HL-60 (cell line): ENCODE measurements at places on chromosomes 7 and 10.
A peak's percentile ranks its signal among the peaks of the same experiment; 100 is the strongest.

DNA sequence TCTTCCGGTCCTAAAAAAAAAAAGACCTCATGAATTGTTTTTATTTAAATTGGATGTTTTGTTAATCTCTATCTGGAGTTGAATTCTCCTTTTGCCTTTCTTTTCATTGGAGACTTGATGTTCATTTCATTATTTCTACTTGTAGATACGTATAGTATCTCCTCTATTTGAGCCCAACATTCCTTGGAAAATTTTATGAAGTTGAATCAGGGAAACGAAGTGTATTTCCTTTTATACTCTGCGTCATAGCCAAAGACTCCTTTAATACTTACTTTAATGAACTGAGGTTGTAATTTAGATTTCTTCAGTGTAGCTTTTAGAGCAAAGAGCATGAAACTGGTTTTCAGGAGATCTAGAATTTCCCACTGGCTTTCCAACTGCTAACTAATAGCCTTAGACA lies 132.4 kb downstream of the KIAA1217 start:
- no peak for DNase-seq

GRCh38 chr7:99860281-99861127 lies 16.3 kb downstream of the OR2AE1 start:
- no peak for DNase-seq

- no peak for DNase-seq
These were observed 39.8 kb upstream of the WASL start for GRCh38 chr7:123788584-123788983.

- no peak for DNase-seq
These were observed 227.9 kb downstream of the WDR37 start for GRCh38 chr10:1284076-1284475.

DNA sequence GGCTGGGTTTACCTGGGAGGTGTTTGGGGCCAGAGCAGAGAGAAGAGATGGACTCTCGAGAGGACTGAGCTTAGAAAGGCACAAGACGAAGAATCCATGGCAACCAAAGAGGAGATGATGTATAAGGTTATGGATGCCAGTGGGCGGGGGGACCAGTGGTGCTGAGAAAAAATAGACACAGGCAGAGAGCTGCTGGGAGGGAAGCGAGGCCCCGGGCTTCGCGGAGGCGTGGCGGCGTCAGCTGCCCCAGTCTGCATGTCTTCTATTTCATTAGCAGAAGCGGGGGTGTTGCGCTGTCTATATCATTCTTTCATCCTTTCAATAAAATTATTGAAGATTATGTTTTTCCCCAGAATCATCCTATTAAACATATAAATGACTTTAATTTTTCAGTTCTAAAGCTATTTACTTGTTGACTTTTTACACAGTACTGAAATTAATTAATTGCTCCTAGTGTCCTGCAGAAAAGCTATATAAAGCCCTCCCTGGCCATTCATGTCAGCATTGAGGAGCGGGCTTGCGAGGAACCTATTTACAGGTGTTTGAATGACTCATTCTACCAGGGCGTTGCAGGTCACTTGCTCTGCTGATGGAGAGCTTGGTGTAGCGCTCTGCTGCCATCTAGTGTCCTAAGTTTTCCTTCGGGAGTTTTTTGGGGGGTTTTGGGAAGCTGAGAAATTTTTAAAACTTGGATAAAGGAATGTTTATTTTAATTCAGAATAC lies 42.9 kb upstream of the BHLHA15 start:
- DNase-seq = peak; percentile 44

- DNase-seq = no peak
These were observed 12.9 kb upstream of the ZMIZ1 start for GRCh38 chr10:79055892-79056291.

DNA sequence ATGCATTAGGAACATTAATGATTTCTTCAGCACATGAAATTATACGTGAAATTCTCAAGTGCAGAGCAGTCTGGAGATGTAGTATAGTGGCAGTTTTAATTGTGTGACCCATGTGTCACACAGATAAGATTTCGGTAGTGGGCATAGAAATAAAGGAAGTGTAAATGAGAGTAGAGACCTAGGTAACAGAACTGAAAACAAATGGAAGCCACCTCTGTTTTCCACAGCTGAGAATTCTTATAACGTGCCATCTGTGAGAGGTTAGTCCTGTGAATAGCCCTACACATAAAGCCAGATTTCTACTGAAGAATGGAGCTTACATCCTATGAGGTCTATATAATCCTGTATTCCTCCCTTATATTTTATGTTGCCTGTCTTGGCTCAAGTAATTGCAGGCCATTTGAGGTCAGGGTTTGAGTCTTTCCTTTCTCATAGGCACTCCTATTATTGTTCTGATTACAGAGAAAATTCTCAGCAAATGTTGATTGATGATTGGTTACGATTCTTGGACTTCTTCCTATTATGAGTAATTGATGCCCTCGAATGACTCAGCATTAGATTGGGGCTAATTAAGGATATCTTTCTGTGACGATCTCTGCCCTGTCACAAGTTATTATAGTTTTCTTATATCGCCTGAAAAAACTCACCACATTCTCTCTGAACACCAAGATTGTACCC lies 258.2 kb downstream of the KIF20B start:
- no peak for DNase-seq

DNA sequence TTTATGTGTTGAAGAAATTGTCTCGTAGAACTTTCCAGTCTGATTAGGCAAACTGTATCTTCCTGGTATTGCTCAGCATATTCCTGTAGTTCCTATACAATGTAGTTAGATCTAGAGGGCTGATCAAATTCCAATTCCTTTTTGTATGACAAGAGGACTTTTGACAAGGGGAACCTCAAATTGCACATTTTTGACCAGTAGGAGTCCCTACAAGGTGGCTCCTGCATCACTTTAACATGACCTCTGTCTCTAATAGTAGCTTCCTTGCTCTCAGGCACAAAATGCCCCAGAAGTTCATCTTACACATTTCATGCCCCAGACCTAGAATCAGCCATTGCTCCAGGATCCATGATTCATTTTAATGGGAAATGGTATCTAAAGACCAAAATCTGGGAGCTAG lies 18.7 kb downstream of the HERPUD2 start:
- no peak for DNase-seq
